ENCODE measurements at places on chromosomes 2 and 18. TPM values are rescaled to one million over a fixed set of nuclear protein-coding genes. Genes with fewer than 3 reads are reported as not detected.

GULP1 gene
- 19.9 TPM for total RNA-seq

CHRNG gene
- not detected for total RNA-seq

- no peak for DNase-seq
Observed at GRCh38 chr2:197821550-197822289, 17.3 kb downstream of the PLCL1 start.

DNA sequence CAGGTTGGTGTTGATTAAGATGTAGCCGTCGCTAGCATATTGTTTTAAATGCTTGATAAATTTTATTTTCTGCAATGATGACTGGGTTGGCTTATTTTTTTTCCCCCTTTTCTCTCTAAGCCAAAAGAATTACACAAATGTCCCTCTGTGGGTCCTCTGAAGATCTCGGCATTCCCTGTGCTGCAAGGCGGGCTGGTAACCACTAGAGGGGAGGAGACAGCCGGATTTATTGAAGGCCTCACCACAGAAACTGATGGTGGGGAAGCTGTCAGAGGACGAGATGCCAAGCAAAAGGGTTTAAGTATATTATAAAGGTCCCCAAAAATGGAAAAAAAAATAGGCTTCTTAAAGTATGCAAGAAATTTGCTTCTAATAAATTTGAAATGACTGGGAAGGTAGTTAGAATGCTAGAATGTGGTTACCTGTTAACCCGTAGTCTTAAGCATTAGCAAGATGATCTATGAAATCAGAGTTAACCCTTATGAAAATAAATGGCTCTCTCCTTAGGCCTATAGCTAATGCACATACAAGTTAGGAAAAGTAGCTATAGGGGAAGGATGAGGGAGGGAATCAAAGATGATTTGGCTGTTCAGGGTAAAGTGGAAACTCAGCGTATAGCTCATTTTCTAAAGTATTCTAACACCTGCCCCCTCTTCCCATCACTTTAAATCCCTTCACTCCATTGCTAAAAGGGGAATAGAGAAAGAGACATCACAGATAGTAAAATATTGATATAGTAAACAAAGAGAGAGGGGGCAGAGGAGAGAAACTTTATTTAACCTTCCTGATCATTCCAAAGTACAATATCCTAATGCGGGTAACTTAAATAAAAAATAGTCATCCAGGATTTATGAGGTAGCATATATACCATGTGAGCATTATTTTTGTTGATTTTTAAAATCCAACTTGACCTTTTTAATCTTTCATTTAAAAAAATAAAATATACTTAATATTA is 894.5 kb upstream of the POU3F3 start:
- DNase-seq: no peak
